C1 segment of cervical spinal cord (tissue), 14 donors: ENCODE measurements at places on chromosomes 6 and 20.

- no peak for DNase-seq
These were observed 23.7 kb downstream of the DOK5 start for GRCh38 chr20:54499111-54499510.

DNA sequence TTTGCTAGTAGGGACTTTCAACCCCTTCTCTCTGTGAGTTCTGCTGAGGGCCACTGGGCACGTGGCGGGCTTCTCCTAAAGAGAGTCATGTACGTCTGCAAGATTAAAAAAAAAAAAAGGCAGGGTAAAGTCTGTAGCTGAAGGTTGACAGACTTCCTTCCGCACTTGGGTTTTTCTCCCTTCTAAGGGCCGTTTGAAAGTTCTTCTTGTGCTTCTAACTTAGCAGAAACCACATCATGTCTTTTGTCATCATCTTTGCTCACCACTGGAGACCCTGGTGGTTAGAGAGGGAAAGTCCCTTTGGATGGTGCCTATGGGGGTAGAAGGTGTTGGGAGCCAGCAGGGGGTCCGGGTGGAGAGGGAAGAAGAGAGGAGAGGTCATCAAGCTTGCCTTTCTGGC is 31.4 kb downstream of the PRDM1 start:
- no peak for DNase-seq

- no peak for DNase-seq
These were observed 253.6 kb upstream of the EXOC2 start for GRCh38 chr6:946546-946945.

DNA sequence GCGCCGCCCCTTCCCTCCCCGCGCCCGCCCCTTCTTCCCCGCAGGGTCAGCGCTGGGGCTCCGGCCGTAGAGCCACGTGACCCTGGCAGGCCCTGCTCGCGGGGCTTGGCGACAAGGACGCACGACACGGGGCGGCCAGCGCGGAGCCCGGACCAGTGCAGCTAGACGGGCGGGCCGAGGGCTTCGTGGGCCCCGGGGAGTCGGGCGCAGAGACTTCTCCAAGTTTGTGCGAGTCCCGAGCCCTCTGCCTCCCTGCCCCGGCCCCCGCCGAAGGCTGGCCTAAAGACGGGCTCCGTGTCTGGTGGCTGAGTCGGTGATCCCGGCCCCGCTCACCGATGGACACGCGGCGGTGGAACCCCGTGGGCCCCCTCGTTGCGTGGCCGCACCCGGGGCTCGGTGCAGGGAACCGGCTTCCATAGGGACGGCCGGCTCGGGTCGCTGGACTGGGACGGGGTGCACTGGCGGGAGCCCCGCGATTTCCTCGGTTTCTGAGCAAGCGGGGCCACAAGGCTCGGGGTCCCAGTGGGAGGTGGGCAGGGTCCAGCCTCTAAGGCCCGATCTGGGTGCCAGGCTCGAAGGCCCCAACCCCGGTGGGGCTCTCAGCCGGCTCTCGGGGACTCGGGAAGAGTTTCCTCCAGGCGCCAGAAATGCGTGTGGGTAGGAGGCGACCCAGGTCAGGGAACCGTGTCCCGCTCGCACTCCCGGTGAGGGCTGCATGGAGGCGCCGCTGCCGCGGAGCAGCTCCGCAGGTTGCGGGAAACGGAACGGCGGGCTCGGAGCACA is 452 bp upstream of the GATA5 start:
- DNase-seq: no peak

- DNase-seq: no peak
These were observed 41.5 kb upstream of the TGM3 start for GRCh38 chr20:2254333-2254732.

- DNase-seq: no peak
These were observed 25.9 kb downstream of the RNASET2 start for GRCh38 chr6:166930354-166930891.

- no peak for DNase-seq
These were observed 90.7 kb downstream of the FOXC1 start for GRCh38 chr6:1700278-1700967.

- DNase-seq: no peak
These were observed 8.4 kb upstream of the RNF182 start for GRCh38 chr6:13916230-13916944.

GRCh38 chr6:56475736-56476457 is 166.8 kb downstream of the DST start:
- no peak for DNase-seq

GRCh38 chr6:4272996-4273395 is 137.6 kb upstream of the ECI2 start:
- DNase-seq: no peak
